ENCODE measurements at places on chromosomes 1 and 21. TPM values are rescaled to one million over a fixed set of nuclear protein-coding genes. Genes with fewer than 3 reads are reported as not detected.

DNA sequence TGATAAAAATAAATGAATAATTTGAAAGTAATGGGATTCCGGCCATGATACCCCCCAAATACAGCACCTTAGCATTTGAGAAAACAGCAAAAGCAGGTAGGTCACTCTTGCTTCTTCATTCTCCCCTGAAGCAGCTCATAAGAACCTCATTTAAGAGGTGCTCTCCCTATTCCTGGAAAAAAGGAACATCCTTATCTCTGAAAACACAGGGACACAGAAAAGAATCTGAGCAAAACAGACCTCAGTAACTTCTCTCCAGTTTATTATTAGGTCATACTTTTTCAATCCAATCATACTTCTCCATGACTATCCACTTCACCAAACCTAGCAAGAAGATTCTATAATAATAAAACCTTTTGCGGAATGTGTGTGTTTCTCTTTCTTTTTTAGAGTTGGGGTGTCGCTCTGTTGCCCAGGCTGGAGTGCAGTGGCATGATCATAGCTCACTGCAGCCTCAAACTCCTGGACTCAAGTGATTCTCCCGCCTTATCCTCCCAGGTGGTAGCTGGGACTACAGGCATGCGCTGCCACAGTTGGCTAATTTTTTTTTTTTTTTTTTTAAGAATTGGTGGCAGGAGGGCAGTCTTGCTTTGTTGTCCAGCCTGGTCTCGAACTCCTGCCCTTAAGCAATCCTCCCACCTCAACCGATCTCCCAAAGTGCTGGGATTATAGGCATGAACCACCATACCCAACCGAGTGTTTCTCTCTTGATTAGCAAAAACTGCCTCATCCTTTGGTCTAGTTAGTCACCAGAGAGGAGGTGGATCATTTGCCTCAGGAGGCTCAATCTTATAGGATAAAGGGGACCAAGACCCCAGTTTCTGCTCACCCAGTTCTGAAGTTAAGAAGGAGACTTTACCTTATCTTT is 10.6 kb upstream of the TRIM33 start:
- DNase-seq = no peak

- no peak for DNase-seq
Observed at GRCh38 chr1:202462342-202463076, 114.0 kb downstream of the PPP1R12B start.

GRCh38 chr1:77829851-77830250 is 50.4 kb downstream of the MIGA1 start:
- DNase-seq = no peak

- DNase-seq = no peak
Observed at GRCh38 chr1:55685560-55685959, 470.4 kb upstream of the USP24 start.

Gene MYOG
- 12.7 TPM for total RNA-seq
